Skeletal muscle tissue (tissue), 5 donors: ENCODE measurements at places on chromosomes 6 and 20. TPM values are rescaled to one million over a fixed set of nuclear protein-coding genes. Genes with fewer than 3 reads are reported as not detected.

Gene CEP162
- 4.7 TPM for total RNA-seq

Gene SPATS1
- not detected for total RNA-seq

Gene EFCAB8
- not detected for total RNA-seq

Gene TMC2
- total RNA-seq: not detected

Gene SLC17A9
- not detected for total RNA-seq

Gene ADNP
- total RNA-seq: 41.8 TPM

Gene HSPA1A
- 133 TPM for total RNA-seq

Gene CCDC28A
- 11.0 TPM for total RNA-seq

Gene PSORS1C2
- total RNA-seq: not detected

Gene HSF2
- total RNA-seq: 37.1 TPM

Gene SMLR1
- total RNA-seq: not detected

Gene MCM9
- 13.6 TPM for total RNA-seq

Gene PPP2R5D
- 31.3 TPM for total RNA-seq

Gene DYNLT2
- 0.52 TPM for total RNA-seq

Gene KCNS1
- total RNA-seq: under 0.01 TPM

Gene ZBP1
- total RNA-seq: under 0.01 TPM

Gene PTCRA
- total RNA-seq: 1.0 TPM

Gene RNF182
- under 0.01 TPM for total RNA-seq

Gene GPR63
- 3.1 TPM for total RNA-seq

Gene NKX2-2
- total RNA-seq: not detected

Gene CCM2L
- 4.7 TPM for total RNA-seq

Gene CNBD2
- 5.2 TPM for total RNA-seq

Gene ANGPT4
- total RNA-seq: under 0.01 TPM

Gene PRPH2
- total RNA-seq: 5.7 TPM

Gene WFDC10B
- not detected for total RNA-seq

Gene ZC2HC1B
- not detected for total RNA-seq

Gene NTSR1
- under 0.01 TPM for total RNA-seq

Gene SLC2A10
- 24.0 TPM for total RNA-seq

Gene TCF15
- total RNA-seq: 2.1 TPM

Gene PACRG
- total RNA-seq: 1.0 TPM

Gene HLA-E
- total RNA-seq: 98.6 TPM

Gene SIRPD
- total RNA-seq: not detected

Gene SYCP2L
- total RNA-seq: 1.6 TPM

Gene C20orf141
- not detected for total RNA-seq

Gene DSE
- total RNA-seq: 26.1 TPM

Gene TAGAP
- total RNA-seq: 2.1 TPM

Gene SMOC2
- total RNA-seq: 26.6 TPM

Gene SYNDIG1
- total RNA-seq: 2.6 TPM

Gene SLC17A1
- not detected for total RNA-seq

Gene CLPSL2
- total RNA-seq: not detected

Gene ULBP3
- 1.0 TPM for total RNA-seq

Gene F13A1
- 160 TPM for total RNA-seq

Gene NEURL2
- 13.0 TPM for total RNA-seq

Gene IL20RA
- 9.9 TPM for total RNA-seq
